Substantia nigra (tissue), 51 donors: ENCODE measurements at places on chromosomes 7 and 10.
A peak's percentile ranks its signal among the peaks of the same experiment; 100 is the strongest.

DNA sequence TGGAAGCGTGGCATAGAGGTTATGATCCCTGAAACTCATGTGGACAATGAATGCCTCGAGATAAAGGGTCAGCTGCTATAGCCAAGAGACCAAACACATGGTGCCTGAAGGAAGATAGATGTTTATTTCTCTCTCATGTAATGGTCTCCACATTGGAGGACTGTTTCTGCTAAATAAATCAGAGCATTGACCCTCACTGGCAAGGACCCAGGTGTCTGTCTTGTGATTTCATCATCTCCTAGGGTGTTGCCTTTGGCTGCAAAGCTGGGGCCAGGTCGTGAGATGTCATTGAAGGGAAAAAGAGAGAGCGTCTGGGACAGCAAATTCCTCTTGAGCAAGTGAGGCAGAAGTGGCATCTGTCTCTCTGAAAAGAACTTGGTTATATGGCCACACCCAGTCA lies 64.6 kb downstream of the JCAD start:
- DNase-seq = no peak

DNA sequence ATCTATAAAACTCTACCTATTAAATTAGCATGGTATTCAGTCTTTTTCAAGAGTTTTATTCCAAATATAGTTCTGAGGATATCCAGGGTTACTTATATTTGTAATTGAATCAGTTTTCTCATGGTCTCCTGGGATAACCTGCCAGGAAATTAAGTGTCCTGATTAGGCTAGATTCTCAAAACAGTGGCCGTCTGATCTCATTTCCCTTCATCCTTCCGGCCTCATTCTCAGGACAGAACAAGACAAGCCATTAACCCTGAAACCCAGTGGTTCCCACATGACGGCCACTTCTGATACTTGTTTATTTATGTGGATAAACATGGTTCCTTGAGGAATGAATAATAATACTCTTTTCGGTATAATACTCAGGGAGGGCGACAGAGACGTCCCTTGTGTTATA lies 417.6 kb upstream of the POT1 start:
- no peak for DNase-seq

GRCh38 chr10:102537367-102537766 lies 33.6 kb downstream of the SUFU start:
- DNase-seq = no peak

DNA sequence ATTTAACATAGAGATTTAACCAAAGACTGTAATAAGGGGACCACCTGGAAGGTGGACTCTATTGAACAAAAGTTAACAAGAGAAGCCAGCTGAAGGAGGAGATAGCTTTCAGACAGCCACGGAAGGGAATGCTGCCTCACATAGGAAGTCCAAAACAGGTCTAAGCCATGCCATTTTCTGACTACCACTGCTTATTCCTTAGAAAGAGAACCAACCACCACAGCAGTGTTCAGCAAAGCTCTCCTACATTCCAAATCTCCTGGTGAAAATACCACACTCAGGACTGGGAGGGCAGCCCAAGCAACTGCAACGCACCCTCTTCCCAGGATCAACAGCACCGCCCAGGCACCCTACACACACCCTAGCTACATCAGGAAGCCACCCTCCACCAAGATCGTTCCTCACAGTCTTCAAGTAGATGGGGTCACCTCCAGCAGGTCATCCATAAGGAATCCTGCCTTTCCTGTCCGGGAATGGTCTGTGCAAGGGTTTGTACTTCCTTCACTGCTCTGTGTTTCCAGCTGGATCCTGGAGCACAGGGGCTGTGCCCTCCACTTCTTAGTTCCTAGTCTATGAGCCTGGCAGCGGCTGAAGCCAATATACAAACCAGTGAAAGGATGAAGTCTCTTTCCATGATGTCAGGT lies 2.5 kb downstream of the KIAA1549 start:
- DNase-seq = no peak

- no peak for DNase-seq
Measured at GRCh38 chr7:155863721-155864151, 51.5 kb upstream of the SHH start.

DNA sequence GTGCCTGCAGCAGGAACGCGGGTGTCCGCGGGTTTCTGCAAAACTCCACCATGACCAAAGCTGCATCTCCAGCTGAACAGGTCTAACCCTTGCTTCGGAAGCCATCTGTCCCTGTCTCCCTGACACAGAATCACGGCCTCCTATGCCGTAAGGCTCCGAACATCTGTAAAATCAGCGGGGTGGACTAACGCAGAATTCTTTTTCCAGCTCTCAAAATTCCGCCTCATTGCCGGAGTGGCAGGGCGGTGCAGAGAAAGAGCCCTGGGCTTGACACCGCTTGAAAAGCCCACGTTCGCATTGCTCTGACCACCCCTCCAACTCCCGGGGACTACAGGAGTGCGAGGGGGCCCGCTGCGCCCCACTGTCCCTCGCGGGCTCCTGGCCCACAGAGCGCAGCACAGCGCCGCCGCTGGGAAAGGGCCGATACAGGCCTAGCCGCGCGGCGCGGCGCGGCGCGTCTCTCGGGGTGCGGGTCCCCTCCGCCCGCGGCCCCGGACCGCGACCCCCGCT lies 409 bp downstream of the DNMBP start:
- DNase-seq = peak; percentile 8

- no peak for DNase-seq
Measured at GRCh38 chr7:29797112-29797944, 9.0 kb upstream of the WIPF3 start.

DNA sequence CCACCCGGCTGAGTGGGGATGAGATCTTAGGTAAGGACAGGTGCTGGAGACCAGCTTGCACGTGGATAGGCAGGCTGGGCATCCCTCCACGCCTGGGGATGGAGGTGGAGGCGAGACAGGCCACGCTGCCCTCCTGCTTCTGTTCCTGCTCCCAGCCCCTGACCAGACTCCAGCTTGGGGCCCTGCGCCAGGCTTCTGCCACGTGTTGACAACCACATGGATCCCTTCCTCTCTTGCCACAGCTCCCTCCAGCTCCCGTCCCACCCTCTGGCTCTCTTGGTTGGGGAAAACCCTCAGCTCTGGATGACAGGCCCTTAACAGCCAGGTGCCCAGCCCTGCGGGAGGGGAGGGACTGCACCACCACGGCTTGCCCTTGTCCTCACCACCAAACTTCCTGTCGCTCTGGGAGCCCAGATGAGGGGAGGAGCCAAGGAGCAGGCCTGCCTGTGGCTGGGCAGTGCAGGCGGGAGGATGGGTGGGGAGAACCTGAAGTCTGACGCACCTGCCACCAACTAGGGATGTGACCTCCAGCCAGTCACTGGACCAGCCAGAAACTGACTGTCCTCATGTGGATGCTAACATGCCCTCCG lies 36.0 kb downstream of the KCNH2 start:
- peak; percentile 16 for DNase-seq

DNA sequence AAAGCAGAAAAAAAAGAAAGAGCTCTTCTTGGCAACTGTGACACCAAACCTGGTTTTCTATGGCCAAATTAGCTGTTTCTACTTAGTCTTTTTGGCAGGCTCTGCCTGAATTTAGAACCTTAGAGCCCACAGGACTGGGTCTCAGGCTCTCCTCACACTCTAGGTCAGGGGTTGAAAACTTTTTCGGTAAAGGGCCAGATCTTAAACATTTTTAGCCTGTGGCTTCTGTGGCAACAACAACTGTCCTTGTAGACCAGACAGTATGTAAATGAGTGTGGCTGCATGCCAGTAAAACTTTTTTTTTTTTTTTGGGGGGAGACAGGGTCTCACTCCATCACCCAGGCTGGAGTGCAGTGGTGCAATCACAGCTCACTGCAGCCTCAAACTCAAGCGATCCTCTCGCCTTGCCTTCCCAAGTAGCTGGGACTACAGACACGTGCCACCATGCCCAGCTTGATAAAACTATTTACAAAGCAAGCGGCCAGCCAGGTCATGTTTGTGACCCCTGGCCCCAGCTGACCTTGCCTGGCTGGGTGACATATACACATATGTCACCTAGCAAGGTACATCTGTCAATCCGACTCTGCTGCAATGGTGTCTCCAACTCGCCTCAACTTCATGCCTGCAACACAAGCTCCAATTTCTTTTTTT lies 17.4 kb downstream of the KPNA7 start:
- no peak for DNase-seq

DNA sequence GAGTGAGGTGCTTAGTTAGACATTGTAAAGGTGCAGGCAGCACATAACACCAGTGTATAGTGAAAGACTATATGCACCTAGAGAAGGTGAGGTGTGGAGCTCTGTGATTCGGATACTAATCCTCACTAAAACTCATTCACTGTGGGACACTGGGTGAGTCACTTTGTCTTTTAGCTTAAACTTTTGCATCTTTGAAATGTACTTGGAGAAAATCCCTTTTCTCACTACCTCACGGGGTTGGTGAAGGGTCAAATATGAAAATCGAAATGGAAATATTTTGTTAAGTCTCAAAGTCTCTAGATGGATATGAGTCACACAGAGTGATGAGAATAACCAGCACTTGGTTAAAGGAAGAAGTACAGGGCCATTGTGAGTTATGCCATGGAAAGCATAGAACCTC lies 38.0 kb downstream of the MDFIC start:
- DNase-seq = no peak

DNA sequence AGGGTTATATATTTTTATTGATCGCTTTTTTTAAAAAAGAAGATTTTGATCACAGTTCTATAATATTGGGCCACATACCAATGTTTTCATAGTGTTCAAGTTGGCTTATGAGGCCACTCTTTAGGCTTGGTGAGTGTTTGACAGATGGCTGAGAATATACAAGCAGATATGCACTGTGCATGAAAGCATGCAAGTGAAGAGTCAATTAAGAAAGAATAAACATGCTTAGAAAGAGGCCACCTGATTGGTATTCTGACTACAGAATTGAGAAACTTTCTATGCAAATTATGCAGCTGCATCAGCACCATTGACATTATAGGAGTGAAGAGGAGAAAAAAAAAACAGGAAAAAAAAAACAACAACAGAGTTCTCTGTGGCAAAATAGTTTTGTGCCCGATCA lies 39.9 kb downstream of the CABCOCO1 start:
- DNase-seq = no peak

- no peak for DNase-seq
Measured at GRCh38 chr7:31407178-31407676, 66.7 kb upstream of the NEUROD6 start.

DNA sequence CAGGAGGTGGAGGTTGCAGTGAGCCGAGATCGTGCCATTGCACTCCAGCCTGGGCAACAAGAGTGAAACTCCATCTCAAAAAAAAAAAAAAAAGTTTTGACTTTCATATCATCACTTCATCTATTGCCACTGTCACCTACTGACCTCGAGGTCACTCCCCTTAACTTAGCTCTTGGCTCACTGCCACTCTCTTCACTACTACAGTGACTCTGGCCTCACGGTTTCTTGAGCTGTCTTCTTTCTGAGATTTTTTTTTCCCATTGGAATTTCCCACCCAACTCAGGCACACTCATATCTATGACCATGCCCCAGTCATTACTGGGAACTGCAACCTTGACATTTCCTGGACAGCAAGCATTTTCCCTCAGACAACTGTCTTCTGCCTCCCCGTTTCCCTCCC lies 42.6 kb upstream of the C7orf33 start:
- no peak for DNase-seq

DNA sequence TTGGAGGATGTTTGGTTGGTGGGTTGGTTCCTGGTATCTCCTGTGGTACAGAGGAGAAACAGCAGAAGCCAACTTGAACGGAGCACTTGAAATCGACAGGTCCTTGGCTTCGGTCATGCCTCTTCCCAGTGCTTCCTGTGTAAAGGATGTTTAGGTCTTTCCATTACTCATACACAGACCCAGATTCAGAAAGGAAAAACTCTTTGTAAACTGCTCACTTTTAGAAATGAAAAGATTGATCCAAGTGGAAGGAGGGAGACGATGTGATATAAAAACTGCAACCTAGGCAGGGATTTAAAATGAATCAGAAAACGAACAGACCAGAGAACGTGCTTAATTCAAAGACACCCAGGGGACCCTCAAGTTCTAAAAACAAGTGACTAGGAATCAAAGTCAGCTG lies 338.4 kb downstream of the GALNT17 start:
- no peak for DNase-seq

GRCh38 chr7:27846388-27846787 lies 106.4 kb downstream of the TAX1BP1 start:
- DNase-seq = no peak

GRCh38 chr10:96719200-96719599 lies 1.1 kb downstream of the PIK3AP1 start:
- DNase-seq = no peak

- DNase-seq = no peak
Measured at GRCh38 chr7:74475243-74475986, 21.7 kb downstream of the GTF2IRD1 start.

- DNase-seq = peak; percentile 56
Measured at GRCh38 chr10:68406111-68406814, 814 bp downstream of the RUFY2 start.

GRCh38 chr7:42993038-42993437 lies 60.9 kb downstream of the MRPL32 start:
- no peak for DNase-seq

DNA sequence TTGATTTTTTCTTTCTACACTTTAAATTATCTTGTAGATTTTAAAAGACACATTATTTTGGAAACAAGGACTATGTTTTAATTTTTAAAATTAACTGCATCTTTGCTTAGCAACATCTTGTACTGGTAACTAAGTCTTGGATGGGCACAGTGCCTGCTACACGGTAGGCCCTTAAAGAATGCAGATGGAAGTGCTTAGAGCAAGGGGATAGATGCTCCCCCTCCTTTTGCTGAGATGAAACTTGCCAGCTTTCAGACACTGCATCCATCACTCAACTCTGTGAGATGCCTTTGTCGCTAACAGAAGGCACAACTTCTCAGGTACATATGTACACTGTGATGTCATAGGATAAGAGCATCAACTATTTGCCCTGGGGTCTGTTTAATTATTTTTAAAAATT lies 103.9 kb downstream of the LRRC18 start:
- no peak for DNase-seq

DNA sequence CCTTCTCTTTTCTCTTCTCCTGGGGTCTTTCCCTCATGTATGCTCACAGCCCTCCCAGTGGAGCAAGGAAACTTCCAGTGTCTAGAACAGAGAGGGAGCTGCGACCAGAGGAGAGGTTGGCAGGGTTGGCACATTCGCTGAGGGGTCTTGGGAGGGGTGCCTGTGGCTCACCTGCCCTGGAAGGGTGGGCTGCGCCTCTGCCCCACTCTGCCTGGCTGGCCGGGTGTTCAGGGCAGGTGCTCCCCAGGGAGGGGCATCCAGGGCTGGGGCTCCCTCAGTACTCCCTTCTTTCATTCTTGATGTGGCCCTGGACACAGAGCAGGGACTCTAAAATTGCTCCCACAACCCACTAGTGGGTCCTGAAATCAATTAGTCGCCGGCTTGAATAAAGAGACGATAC lies 16.9 kb downstream of the SHH start:
- no peak for DNase-seq

GRCh38 chr10:130713135-130713534 lies 576.9 kb downstream of the GLRX3 start:
- DNase-seq = no peak

- no peak for DNase-seq
Measured at GRCh38 chr10:22643116-22643515, 71.3 kb downstream of the PIP4K2A start.

- DNase-seq = no peak
Measured at GRCh38 chr7:21198921-21199320, 229.0 kb upstream of the SP4 start.

GRCh38 chr10:103545771-103546281 lies 52.3 kb downstream of the NEURL1 start:
- DNase-seq = no peak

- DNase-seq = no peak
Measured at GRCh38 chr10:91284486-91285090, 64.1 kb downstream of the PCGF5 start.

- DNase-seq = no peak
Measured at GRCh38 chr10:125097409-125098070, 62.8 kb downstream of the CTBP2 start.

- DNase-seq = peak; percentile 46
Measured at GRCh38 chr10:35643151-35644049, 1.3 kb upstream of the FZD8 start.
